Glutamatergic neuron (in vitro differentiated cells): ENCODE measurements at places on chromosomes 1 and 21.

- no peak for DNase-seq
Measured at GRCh38 chr1:204932573-204932909, 61.9 kb downstream of the NFASC start.

DNA sequence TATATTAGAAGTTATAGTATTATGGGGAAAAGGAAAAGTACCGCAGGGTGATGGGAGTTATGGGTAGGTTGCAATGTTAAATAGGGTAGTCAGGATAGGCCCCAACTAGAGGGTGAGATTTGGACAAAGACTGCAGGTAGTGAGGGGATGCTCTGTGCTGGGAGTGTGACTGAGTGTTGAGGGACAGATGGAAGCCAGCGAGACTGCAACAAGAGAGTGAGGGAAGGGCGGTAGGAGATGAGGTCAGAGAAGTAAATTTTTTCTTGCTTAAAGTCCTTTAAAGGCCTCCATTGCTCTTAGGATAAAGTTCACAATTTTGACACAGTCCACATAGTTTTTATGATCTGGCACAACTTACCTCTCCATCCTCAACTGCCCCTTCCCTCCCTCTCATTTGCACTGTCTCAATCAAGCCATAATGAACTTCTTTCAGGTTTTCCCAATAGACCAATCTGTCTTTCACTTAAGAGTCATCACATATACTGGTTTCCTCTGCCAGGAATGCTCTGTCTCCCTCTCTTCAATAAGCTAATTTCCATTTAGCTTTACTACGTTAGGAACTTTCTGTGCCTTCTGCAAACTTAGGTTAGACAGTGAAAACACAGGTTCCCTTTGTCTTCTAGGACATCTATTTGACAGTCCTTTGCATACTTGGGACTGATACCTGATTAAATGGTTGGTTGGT, 237.7 kb upstream of the CACYBP start:
- DNase-seq, result no peak

DNA sequence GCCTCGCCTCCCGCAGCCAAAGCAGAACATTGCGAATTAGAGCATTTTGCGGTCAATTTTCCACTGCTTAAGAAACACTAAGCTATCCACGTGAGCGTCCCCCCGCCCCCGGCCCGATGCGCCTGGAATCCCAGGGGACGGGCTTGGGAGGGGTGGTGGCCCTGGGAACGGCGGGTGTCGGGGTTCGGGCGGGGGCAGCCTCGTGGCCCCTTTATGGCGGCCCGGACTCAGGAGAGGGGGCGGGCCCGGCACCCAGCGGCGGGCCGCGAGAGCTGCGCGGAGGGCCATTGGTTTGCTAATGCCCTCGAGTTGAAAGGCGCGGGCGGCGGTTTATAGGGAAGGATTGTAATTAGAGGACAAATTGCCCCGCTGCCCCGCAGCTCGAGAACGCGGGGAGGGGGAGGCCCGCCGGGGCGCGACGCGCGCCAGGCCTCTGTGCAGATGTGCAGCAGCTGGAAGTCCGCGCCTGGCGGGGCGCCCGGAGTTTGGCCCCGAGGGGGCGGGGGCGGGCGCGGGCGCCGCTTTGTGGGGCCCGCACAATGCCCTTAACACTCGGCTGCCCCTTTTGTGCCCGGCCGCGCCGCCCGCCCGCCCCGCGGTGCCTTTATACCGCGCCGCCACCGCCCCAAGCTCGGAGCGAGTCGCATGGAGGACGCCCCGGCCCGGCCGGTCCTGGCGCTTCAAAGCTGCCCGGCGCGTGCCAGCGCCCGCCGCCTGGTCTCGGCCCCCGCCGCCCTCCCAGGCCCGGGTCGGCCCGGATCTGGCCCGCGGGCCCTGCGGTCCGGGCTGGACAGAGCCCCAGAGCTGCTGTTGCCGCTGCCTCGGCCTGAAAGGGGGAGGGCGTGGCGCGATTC, 1.9 kb upstream of the HES3 start:
- DNase-seq, result no peak

DNA sequence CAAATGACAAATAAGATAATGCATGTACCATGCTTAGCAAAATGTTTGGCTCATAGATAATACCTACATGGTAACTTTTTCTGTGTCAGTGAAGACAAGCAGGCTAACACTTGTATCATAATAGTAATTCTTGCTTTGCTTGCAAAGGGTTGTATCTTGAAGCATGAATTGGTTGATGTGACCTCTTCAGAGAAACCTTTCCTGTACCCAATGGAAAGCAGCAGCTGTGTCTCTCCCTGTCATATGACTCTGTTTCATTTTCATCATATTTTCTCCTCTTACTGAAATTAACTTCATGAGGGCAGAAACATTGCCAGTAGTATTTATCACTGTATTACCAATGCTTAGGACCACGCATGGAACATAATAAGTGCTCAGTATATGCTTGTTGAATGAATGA, 4.4 kb downstream of the SH2D1B start:
- DNase-seq, result no peak

DNA sequence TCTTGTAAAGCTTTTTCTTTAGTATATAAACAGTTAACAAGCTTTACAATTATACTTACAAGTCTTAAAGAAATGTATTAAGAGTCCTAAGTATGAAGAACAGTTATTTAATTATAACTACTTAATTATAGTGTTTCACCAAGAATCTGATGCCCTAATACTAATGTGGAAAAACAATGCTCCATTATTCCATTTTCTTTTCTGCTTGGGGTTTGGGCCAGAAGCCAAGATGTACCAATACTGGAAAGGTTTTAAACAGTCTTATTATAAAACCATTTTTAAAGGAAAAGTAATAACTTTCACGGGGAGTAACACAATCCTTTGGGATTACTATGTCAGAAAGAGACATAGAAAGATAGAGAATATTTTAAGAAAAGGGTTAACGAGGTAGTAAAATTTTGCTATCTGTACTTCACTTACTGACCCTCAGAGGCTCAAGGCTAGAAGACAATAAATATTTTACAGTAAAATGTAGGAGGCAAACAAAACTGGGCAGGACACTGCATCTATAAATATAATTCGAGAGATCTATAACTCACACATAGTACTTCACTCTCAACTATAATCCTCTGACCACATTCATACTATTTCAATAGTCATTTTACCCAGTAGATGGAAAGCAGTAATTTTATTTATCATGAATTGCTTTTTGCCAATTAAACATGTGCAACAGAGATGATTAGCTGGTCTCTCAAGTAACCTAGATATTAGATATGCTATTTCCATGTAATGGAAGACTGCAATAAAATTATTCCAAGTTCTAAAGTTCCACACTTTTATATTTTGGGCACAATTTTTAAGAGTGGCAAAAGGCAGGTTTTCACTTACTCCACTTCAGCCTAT, 63.9 kb downstream of the LTN1 start:
- no peak for DNase-seq

DNA sequence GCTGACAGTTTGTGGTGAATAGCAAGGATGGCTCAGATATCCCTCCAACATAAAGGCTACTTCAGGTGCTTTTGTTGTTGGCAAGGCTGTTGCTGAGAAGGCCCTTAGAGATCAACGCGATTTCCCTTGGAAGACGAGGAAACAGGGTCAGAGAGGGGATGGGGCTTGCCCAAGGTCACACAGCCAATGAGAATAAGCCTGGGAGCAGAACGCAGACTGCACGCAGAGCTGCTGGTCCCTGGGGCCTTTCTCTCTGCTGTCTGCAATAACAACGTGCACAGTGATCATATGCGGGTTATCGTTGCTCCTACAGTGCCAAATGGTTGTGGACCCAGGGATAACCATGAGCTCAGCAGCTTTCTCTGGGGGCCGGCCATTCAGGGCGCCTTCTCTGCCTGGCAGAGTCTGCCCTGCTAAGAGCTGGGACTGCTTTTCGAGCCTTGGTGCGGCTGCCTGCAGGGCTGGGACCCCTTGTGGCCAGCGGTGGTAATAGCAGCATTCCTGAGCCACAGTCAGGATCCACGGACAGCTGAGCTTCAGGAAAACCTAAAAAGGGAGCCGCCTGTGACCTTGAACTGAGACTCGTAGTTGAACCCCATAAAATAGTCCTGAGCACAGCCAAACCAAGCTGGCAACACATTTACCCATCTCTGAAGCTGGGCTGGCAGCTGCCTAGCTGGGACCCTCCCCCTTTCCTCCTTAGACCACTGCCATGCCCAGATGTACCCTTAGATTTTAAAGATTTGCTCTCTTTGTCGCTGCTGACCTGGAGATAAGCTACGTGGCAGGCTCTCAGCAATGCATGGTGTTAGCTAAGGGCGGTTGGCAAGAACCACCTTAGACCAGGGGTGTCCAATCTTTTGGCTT, 39.8 kb downstream of the HTR6 start:
- DNase-seq, result peak; percentile 91

DNA sequence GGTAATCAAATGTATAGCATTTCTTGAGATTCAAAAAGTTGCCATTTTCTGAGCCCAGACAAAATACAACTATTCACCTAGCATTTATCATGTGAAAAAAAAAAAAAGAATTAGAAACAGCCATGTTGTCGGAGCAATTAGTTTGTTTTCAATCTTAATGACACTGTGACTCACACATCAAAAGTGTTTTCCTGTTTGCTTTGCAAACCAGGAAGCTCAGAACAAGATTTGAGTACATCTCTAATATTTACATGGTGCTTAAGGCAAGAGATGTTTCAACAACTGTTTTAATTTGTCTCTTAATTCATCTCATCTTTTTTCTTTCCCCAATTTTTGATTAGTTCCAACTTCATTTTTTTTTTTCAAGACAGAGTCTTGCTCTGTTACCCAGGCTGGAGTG, 62.5 kb upstream of the CAPZB start:
- DNase-seq, result no peak

GRCh38 chr1:241499910-241500309, 19.6 kb downstream of the FH start:
- no peak for DNase-seq

DNA sequence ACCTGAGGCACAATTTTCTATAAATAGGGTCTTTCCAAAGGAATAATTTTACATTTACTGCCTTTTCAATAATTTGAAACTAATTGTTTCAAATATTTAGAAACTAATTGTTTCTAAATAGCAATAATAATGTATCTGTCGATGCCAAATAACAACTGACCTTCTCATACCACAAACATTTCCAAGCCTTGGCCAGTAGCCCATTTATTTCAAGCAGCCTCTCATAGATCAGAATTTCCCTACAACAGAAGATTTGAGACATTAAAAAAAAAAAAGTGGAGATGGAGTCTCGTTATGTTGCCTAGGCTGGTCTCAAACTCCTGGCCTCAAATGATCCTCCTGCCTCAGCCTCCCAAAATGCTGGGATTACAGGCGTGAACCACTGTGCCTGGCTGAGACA, 2.1 kb upstream of the GFI1 start:
- DNase-seq, result no peak

DNA sequence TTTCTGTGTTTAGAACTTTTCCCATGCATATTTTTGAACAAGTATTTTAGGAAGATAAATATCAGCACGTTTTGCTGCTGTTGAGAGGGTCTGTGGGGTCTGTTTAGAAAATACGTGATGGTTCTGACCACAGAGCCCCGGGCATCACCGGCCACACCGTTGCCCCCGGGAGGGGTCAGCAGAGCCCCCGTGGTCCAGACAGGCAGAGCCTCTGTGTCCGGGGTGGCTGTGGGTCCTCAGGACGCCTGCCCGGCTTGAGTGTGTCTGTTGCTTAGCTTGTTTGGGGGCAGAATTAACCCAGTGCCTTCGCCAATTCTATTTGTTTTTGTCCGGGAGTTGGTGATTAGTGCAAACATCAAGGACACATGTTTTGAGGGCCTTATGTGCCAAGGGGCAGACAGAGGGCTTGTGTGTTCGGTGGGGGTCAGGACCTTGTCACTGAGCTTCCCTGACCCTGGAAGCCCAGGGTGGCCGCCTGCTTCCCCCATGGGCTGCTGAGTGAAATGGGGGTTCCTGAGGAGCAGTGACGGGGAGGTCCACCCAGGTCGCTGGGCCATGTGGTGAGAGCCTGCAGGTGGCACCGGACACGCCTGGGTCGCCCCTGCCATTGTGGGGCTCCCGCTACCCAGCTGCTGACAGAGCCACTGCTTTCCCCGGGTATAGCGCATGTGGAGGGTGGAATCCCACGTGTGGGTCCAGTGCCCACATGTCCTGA, 122.2 kb downstream of the SIK1 start:
- peak; percentile 8 for DNase-seq

DNA sequence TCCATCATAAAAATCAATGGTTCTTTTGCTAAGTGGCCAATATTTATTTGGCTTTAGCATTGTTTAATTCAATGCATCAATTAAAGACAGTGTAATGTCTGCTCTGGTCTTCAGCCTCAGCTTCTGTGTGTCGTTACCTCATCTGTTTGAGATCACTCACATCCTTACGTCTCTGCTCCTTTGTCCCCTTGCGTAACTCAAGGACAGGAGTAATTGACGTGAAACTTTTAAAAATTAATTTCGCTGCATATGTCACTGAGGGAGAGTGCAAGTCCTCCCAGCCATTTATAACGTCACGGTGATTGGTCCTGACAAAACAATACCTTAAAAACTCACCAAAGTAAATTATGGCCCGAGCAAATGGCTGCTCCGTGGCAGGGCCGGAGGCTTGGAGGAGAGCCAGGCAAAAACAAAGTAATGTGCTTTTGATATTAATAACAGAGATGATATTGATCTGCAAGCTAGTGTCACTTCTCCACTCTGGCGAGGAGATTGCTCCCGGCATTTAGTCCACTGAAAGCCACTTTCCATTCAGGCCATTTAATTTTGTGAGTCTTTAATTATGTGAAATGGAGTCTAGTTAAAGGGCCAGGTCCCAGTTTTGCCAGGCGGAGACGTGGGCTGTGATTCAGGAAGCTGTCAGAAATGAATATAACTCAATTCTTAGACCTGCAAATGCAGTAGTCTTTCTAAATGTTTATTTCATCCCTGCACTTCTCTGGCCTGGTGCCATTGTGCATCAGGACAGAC, 150.9 kb upstream of the POU3F1 start:
- DNase-seq, result no peak

DNA sequence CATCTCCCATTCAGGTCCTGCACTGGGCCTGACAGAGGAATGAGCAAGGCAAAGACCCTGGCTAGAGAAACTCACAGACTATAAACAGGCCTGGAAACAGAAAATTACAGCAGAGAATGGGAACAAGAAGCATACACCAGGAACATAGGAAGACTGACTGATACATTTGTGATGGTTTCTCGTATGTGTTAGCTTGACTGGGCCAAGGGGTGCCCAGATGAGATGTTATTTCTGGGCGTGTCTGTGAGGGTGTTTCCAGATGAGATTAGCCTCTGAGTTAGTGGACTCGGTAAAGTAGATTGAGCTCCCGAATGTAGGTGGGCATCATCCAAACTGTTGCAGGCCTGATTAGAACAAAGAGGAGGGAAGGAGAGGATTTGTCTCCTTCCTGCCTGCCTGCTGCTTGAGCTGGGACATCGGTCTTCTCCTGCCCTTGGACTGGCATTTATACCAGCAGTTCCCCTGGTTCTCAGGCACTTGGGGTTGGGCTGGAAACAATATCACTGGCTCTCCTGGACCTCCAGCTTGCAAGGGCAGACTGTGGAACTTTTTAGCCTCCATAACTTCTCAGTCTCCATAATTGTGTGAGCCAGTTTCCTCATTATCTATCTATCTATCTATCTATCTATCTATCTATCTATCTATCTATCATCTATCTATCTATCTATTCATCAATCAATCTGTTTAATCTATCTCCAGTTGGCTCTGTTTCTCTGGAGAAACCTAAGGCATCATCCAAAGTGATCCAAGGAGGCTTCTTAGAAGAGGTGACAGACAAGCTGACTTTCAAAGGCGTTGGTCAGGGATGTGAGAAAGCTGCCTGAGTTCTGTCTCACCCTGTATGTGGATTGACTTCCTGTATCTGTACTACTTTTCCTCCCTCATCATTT, 9.7 kb upstream of the FOXO6 start:
- no peak for DNase-seq
